ENCODE measurements at places on chromosomes 5 and 9.

DNA sequence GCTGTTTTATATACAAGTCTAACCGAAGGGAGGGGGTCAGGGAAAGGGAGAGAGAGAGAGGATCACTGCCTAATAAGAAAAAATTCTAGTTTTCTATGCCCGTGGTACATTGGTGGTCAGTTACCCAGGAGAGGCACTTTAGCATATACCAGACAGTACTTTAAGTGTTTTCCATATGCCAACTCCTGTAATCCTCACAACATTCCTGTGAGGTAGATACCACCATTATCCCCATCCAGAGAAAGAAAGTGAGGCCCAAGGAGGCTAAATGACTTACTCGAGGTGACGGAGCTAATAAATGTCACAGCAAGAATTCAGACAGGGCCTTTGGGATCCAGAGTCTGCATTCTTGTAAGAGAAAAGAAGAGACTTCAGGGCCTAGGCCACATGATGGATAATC is 161.8 kb downstream of the NTRK2 start:
- no peak for DNase-seq

GRCh38 chr9:89549031-89549644 is 51.2 kb upstream of the SEMA4D start:
- DNase-seq = peak; percentile 53

DNA sequence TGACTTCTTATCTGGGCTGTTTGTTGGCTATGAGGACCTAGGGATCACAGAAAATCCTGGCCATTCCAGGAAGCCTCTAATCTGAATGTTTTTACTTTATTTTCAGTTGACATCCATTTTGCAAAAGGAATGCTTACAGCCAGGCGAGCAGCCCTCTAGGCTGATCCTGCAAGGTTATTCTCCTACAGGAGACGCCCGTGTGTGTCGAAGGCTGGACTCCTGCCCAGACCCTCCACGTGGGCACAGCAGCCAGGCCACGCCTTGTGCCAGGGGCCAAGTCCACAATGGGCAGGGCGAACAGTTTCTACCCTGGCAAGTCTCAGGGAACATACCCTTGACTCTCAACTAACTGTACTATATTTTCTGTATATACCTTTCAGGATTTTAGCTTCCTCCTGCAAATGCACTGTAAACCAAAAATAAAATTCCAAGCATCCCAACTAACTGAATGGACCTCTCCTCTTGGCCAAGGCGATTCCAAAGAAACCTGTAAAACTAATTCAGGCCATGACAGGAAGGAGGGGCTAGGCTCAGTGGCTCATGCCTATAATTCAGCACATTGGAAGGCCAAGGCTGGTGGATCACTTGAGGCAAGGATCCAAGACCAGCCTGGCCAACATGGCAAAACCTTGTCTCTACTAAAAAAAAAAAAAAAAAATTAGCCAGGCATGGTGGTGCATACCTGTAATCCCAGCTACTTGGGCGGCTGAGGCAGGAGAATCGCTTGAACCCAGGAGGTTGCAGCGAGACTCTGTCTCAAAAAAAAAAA is 5.7 kb downstream of the CMBL start:
- DNase-seq = no peak

GRCh38 chr5:6410421-6410820 is 32.1 kb upstream of the MED10 start:
- DNase-seq = no peak
